ENCODE measurements at places on chromosomes 6 and 20.

GRCh38 chr6:163720005-163720404 is 305.5 kb downstream of the QKI start:
- no peak for DNase-seq

DNA sequence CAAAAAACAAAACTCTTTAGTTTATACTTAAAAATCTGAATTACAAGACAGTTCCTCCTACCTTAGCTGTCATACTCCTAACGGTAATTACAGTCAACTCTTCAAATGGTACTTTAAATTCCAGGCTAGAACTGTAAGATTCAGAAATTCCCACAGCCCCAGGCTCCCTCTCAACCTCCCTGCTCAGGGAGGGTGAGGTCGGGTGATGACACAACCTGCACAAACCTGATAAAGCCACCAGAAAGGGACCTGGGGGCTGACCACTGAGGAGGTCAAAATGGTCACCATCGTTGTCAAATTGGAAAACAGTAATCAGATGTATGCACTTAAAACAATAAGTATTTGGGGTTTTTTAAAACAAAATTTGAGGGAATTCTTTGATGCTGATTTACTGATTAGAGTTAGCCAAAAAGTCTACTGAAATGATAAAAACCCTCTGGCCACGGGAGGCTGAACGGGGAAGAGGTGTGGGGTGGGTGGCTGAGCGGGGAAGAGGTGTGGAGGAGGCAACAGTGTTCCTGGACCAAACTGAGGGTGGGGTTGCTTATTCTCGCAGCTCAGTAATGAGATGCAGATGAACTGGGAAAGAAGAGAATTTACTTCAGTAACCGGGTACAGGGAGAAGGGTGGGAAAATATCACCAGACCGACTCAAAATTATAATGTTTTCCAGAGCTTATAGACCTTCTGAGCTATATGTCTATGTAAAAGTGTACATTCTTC is 52.4 kb downstream of the SLC22A1 start:
- DNase-seq = no peak

DNA sequence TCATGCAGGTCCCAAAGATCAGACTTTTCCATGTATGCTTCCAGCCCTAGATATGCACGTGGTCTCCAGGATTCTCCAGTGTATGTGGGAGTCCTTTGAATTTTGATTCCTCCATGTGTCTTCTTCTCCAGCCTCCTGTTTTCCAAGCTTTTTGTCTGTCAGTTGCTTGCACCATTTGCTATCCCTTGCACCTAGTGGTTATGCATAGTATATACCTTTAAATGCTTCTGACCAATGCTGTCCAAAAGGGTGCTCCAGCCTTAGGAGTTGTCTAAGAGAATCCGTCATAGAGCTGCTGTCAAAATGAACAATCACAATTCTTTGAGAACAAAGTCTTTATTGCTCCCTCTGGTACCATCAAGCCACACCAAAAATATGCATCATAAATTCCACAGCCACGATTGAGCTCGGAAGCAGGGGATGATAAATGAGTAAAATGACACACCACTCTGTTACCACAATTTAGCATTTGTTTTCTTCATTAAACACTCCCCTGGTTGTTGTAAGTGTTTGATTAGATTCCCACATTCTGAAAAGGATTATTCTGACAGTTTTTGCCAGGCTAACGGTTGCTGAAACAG is 706.2 kb upstream of the GJE1 start:
- DNase-seq = no peak

DNA sequence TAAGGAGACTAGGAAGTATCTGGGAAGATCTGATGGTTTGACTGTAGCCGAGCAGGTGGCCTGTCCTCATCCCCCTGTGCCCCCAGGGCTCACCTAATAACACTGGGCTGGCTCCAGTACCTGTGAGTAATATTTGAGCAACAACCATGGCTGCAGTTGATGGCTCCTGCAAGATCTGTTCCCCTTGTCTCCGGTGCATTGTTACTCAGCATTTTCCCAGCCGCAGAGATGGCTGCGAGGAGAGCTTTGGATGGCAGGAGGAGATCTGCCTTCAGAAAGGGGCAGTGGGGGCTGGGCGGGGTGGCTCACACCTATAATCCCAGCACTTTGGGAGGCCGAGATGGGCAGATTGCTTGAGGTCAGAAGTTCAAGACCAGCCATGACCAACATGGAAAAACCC is 39.3 kb downstream of the PTK7 start:
- DNase-seq = no peak

- DNase-seq = no peak
Measured at GRCh38 chr6:169800116-169800667, 48.8 kb downstream of the ERMARD start.

- DNase-seq = no peak
Measured at GRCh38 chr20:47676219-47676721, 109.0 kb downstream of the SULF2 start.

DNA sequence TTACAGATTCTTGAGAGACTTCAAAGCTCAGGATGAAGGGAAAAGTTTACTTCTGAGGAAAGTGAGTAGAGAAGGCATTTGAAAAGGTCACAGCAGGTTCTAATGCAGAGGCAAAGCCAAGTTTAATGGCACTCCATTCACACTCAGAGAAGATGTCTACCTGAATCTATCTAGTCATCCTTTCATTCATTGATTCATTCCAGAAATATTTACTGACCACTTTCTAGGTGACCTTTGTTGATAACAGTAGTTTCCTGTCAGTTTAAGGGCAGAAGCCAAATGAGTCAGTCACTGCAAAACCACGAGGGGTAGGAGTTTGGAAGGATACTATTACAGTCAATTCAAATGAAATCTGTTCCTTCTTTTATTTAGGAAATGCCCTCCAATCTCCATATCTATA is 30.8 kb downstream of the FBXO5 start:
- no peak for DNase-seq

DNA sequence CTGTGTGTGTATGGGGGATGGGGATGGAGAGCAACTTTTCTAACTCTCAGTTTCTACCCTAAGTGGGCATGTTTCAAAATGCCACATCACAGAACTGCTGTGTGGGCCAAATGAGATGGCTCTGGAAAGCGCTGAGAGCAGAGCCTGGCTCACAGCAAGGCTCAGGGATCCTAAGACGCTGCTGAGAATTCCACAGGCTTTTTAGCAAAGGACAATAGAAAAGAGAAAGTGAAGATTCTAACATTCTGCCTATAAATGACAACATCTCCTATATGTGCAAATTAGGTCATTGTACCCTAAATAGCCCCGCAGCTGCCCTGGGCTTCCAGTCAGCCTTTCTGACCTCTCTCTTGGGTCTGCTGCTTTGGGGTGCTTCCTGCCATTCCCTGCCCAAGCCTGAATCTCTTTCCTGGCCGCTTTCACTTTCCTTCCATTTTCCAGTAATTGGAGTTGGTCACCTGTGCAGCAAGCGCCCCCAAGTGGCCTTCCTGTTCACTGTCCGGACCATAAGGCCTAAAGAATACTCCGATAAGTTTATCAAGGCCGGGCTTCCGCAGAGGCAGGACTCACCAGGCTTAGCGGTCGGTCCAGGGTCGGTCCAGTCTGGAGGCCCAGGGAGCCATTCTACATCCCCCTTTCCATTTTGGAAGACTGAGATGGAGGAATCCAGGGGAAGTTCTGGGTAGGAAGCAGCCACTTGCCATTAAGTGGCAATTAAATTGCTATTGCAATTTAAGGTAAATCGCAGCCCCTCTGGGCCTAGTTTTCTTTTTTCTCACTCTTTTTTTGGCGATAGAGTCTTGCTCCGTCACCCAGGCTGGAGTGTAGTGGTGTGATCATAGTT is 6.7 kb upstream of the DDR1 start:
- DNase-seq = peak; percentile 88

DNA sequence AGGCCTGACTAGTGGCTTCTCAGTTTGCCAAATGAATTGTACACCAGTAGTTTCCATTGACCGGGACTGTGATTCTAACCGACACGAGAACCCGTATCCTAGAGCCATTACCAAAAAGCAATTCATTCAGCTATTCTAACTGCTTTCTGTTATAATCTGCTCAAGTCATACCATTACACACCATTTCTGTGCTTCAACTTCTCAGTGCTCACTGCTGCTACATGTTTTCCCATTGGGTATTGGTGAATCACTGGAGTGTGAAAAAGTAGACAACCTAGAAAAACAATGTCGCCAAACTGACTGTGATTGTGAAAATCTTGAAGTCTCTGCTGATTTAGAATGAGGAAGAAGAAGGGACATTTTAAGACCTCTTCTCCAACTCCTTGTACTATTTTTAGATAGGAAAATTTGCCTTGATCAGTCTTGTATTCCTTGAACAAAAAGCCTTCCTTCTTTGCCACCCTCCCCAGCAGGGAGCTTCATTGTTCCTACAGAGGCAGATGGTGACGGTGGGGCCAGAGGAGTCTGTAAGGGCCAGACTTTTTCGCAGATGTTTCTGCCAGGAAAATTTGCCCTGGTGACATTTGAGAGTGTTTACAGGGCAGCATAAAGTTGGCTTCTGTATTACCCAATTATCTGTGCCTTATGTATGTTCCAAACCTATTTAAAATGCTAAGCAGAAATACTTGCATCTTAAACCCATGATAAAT is 31.7 kb upstream of the MAP3K4 start:
- DNase-seq = no peak

DNA sequence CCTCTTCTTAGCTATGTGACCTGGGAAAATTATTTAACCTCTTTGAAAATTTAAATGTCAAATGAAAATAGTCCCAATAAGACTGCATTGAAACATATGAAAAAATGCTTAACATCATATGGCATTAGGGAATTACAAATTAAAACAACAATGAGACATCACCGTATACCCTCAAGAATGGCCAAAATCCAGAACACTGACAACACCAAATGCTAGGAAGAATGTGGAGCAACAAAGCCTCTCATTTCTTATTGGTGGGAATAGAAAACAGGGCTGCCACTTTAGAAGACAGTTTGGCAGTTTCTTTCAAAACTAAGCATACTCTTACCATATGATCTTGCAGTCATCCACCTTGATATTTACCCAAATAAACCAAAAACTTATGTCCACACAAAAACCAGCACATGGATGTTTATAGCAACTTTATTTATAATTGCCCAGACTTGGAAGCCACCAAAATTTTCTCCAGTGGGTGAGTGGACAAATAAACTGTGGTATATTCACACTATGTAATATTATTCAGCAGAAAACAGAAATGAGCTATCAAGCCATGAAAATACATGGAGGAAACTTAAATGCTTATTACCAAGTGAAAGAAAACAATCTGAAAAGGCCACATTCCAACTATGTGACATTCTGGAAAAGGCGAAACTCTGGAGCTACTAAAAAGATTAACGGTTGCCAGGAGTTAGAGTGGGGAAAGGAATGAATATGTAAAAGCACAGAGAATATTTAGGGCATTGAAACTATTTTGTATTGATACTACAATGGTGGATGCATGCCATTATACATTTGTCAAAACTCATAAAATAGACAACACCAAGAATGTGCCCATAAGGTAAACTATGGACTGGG is 459.9 kb downstream of the GRIK2 start:
- DNase-seq = no peak

DNA sequence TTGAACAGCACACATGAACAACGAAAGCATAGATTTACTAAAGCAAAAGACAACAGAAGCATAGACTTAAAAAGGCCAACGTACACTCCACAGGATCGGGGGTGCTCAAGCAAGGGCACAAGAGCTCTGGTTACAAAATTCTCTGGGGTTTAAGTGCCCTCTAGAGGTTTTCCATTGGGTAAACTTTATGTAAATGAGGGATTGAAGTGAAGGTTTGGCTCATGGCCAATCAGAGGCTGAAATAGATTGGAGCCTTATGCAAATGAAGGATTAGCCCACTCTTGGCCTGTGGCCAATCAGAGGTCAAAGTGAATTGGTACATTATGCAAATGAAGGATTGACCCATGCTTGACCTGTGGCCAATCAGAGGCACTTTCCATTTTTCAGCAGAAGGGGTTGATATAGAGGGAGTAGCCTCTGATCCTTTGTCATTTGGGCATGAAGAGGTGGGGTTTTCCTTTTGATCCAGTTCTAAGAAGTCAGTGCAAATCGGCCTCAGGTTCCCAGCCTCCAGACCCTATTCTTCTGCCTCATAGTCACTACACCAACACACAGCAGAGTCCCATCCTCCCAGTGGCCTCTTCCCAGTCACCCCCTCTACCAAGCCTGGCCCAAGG is 244.9 kb downstream of the THBS2 start:
- no peak for DNase-seq

DNA sequence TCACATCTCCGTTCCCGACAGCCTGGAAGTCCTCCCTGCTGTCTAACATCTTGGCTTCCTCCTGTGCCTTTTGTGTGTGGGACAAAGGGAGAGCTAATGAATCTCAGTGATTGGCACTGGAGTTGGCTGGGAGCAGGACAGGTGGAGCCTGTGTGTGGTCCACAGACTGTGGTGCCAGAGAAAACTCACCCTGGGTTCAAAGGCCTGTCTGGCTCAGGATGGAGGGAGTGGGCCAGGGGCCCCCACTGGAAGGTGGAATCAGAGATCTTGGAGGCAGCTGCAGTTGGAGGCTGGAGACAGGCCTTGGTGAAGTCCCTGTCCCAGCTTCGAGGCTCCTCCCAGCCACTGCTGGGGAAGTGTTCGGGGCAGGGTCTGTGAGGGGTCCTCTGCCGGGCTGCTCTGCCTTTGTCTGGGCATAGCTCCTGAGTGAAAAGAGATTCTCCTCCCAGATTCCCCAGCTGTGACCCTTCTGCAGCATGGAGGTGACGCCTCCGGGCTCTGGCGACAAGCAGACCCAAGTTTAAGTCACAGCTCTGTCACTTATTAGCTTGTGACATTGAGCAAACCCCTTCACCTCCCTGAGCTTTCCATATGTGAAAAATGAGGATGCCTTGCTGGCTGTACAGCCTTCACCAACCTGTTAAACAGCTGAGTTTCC is 13.9 kb upstream of the ITPR3 start:
- no peak for DNase-seq

- peak; percentile 41 for DNase-seq
Measured at GRCh38 chr6:136784910-136785746, 7.1 kb downstream of the MAP3K5 start.

- DNase-seq = no peak
Measured at GRCh38 chr6:42140756-42141602, 1.4 kb downstream of the C6orf132 start.

GRCh38 chr6:168133687-168134559 is 54.9 kb upstream of the FRMD1 start:
- no peak for DNase-seq

- no peak for DNase-seq
Measured at GRCh38 chr6:5119090-5119951, 34.2 kb downstream of the PPP1R3G start.

Data from midbrain (tissue), 1 donor.